Cortex of kidney (tissue), 1 donor: ENCODE measurements at places on chromosomes 11 and 22.

GRCh38 chr22:32617271-32617670 lies 142.7 kb downstream of the FBXO7 start:
- no peak for DNase-seq

GRCh38 chr11:133386852-133387251 lies 145.4 kb downstream of the OPCML start:
- DNase-seq = no peak

DNA sequence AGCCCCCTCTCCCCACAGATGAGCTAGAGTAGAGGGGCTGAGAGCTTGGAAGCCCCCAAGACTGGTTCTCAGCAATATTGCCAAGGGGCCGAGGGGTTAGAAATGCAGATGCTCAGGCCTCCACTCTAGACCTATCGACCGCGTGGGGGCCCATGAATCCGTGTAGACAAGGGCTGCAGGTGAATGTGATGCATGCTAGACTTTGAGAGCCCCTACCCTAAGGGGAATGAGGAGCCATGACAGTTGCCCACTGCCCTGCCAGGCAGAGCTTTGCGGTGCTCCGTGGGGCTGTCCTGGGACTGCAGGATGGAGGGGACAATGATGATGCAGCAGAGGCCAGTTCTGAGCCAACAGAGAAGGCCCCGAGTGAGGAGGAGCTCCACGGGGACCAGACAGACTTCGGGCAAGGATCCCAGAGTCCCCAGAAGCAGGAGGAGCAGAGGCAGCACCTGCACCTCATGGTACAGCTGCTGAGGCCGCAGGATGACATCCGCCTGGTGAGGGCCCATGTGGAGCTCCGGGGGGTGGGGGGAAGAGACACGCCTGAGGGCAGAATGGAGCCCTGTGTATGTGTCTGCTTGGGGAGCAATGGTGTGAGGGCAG lies 1.3 kb downstream of the SSH3 start:
- no peak for DNase-seq

- DNase-seq = no peak
Observed at GRCh38 chr11:64461081-64461480, 102.1 kb downstream of the RPS6KA4 start.

- DNase-seq = no peak
Observed at GRCh38 chr22:45579306-45579705, 76.6 kb downstream of the FBLN1 start.

- no peak for DNase-seq
Observed at GRCh38 chr22:31647523-31648320, 14.3 kb downstream of the PISD start.

DNA sequence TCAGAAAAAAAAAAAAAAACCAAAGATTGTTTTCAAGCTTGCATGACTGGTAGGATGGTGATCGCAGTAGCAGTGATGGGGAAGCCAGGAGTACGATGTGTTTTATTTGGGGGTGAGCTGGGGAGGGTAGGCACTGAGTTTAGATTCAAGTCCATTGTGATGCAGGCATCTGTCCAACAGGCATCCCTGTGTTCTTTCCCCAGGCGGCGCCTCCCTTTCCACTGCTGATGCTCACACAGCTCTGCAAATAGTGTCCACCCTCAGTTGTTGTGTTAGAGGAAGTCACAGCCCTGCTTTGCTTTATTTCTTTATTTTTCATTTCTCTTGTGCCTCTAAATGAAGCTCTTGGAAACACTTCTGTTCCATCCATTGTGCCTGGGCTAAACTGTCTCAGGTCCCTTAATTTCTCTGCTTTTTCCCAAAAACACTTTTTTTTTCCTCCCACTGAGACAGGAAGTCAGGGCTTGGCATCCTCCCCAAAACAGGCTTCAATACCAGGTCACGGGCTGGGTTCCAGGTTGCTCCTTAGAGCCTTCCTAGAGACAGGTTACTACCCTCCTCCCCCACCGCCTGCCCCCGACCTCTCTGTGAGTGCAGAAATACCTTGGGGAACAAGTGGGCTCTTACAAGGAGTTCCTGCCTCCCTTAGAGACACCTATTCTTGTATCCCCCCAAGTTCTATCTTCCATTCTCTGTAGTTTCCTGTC lies 38.6 kb upstream of the HSPA8 start:
- no peak for DNase-seq

- DNase-seq = no peak
Observed at GRCh38 chr11:66835768-66836405, 7.4 kb upstream of the RCE1 start.

GRCh38 chr22:49327411-49328117 lies 500.1 kb downstream of the BRD1 start:
- no peak for DNase-seq

GRCh38 chr22:26394777-26395176 lies 34.3 kb upstream of the ASPHD2 start:
- DNase-seq = no peak
